Neural crest cell (in vitro differentiated cells): ENCODE measurements at places on chromosomes 2 and 18.
A peak's percentile ranks its signal among the peaks of the same experiment; 100 is the strongest.

- peaks cover 32% of the 10 kb centered on the region for H3K4me1 ChIP-seq
- DNase-seq, result no peak
- no peak overlapping the region for H3K27ac ChIP-seq
- H3K4me3 ChIP-seq, result peak overlapping the region; percentile 83
- no peaks in the 10 kb centered on the region for H3K27me3 ChIP-seq
These were observed 871 bp upstream of the DUSP28 start for GRCh38 chr2:240559286-240559685.

- H3K4me3 ChIP-seq, result no peak overlapping the region
- no peaks in the 10 kb centered on the region for H3K4me1 ChIP-seq
- H3K27me3 ChIP-seq, result no peaks in the 10 kb centered on the region
- DNase-seq, result no peak
These were observed 132.6 kb downstream of the ACTR3 start for GRCh38 chr2:114022360-114023085.

DNA sequence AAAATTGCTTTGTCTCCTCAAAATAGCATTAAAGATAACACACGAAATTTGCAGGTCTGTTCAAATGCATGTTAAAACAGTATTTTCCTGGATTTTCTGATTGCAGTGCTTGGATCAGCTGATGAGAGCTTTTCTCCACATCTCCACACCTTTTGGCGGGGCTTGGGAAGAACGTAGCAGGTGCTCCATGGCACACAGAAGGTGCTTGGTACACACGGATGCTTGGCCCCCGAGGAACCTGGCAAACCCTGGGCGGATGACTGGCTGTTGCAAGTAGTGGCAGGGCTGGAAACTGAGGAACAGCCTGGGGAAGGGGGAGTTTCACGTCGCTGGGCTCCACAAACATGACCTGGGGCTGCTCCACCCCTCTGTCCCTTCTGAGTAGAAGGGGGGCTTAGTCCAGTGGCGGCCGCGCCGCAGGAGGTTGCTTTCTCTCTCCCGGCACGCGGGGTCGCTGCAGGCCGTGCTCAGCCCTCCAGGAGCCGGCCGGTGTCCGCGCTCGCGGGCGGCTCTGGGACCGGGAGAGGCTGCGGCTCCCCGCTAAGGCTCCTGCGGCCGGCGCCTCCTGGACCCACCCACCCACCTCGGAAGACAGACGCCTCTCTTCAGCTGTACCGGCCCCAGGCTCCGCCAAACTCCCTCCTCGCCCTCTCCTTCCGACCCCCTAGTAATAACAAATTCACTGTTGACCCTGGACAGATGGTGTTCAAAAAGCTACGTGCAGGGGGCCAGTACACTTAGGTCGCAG lies 69.3 kb downstream of the MARCO start:
- H3K27ac ChIP-seq, result no peak overlapping the region
- no peaks in the 10 kb centered on the region for H3K4me1 ChIP-seq
- peaks cover 81% of the 10 kb centered on the region for H3K27me3 ChIP-seq
- DNase-seq, result peak; percentile 74
- no peaks in the 10 kb centered on the region for H3K36me3 ChIP-seq

- no peaks in the 10 kb centered on the region for H3K27me3 ChIP-seq
- no peak overlapping the region for H3K4me3 ChIP-seq
- no peaks in the 10 kb centered on the region for H3K4me1 ChIP-seq
- H3K36me3 ChIP-seq, result no peaks in the 10 kb centered on the region
- DNase-seq, result no peak
These were observed 154.1 kb upstream of the SPRED2 start for GRCh38 chr2:65586516-65586915.

DNA sequence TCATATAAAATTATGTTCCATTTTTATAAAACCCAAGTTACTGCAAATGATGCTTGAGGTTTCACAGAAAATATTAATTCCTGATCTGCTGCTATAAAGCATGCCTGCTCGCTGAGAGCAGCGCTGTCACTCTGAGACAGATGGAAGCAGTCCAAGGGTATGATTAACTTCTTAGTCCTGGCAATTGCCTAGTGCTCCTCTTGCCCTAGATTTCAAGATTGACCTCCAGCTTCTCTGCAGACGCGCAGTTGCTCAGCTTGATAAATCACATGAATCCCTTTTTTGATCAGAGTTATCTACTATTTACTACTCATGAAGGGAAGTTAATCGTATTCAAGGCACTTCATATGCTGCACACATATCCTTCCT lies 154.6 kb upstream of the REV1 start:
- H3K27me3 ChIP-seq, result no peaks in the 10 kb centered on the region
- H3K4me3 ChIP-seq, result no peak overlapping the region
- DNase-seq, result no peak
- H3K27ac ChIP-seq, result no peak overlapping the region

- no peak overlapping the region for H3K27ac ChIP-seq
- no peak for DNase-seq
- no peaks in the 10 kb centered on the region for H3K36me3 ChIP-seq
- no peaks in the 10 kb centered on the region for H3K4me1 ChIP-seq
- no peaks in the 10 kb centered on the region for H3K27me3 ChIP-seq
- no peak overlapping the region for H3K4me3 ChIP-seq
These were observed 59.6 kb downstream of the ITGB6 start for GRCh38 chr2:160140471-160140870.

DNA sequence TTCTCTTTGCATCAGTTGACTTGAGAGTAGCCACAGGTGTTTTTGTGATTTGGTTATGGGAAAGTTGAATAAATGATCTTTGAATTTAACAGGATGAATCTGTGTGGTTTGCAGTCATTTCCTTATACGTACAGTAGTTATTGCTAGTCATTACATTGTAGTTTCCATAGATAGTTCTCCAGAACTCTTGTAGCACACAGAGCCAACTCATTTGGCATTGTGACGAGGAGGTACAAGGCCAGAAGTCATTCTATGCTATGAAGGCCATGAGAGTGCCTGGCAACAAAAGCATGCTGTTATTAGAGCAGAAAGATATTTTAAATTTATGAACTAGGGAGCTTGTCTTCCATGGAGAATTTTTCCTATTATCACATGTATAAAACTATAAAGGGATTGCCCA lies 973.0 kb upstream of the CHAC2 start:
- H3K27ac ChIP-seq, result no peak overlapping the region
- DNase-seq, result no peak
- H3K4me3 ChIP-seq, result no peak overlapping the region
- no peaks in the 10 kb centered on the region for H3K27me3 ChIP-seq
- H3K4me1 ChIP-seq, result no peaks in the 10 kb centered on the region

- H3K4me3 ChIP-seq, result no peak overlapping the region
- H3K27ac ChIP-seq, result no peak overlapping the region
- peaks cover 4% of the 10 kb centered on the region for H3K36me3 ChIP-seq
- peaks cover 13% of the 10 kb centered on the region for H3K4me1 ChIP-seq
- H3K27me3 ChIP-seq, result no peaks in the 10 kb centered on the region
These were observed 63.0 kb upstream of the CPO start for GRCh38 chr2:206876216-206876860.

DNA sequence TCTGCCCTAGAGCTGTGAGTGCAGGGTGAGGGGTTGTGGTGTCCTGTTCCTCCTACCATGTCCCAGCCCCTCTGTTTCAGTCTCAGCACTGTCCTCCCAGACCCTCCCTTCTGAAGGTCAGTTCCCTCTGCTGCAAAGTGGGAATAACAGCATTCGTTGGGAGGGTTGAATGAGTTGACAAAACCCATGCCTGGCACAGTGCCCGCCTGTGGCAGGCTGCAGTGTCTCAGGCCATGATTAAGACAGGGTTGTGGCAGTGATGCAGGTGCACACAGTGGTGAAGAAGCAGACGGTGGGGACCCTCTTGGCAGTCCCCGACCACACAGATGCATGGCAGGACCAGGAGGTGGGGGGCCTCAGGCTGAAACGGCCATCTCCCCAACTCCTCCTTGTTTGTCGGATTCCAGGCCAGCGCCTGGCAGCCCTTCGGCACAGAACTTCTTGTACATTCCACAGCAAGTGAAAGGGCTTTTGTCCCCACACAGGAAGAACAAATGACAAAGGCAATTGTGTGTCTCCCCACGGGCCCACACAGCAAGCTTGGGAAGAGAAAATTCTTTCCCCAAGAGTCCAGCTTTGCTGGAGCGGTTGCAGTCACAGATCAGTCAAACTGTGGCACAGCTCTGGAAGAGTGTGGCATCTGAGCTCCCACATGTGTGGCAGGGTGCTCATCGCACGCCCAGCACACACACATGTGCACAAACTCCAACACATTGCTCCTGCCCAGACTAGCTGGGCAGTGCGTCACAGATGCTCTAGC lies 92.0 kb upstream of the MSH2 start:
- H3K36me3 ChIP-seq, result no peaks in the 10 kb centered on the region
- DNase-seq, result peak; percentile 14
- H3K4me3 ChIP-seq, result peak overlapping the region; percentile 41
- no peaks in the 10 kb centered on the region for H3K27me3 ChIP-seq
- peaks cover 29% of the 10 kb centered on the region for H3K4me1 ChIP-seq

DNA sequence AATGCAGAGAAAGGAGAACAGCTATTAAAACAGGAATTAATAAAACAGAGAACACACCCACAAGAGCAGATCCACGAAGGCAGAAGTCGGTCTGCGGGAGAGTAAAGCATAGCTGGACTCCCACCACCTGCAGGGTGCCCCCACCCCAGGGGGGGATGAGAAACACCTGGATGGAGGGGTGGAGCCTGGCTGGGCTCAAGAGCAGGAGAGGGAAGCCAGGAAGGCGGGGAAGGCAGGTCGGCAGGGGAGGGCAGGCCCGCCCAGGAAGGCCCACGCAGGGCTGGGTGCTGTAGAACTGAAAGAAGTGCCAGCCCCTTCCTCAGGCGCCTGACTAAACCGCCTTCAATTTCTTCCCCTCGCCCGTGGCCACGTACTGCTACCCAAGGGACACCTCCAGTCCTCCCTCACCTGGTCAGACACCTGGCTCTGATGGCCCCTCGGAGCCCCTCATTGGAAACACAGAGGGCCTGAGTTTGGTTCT lies 175.4 kb downstream of the HDAC4 start:
- peaks cover 3% of the 10 kb centered on the region for H3K36me3 ChIP-seq
- no peak overlapping the region for H3K4me3 ChIP-seq
- no peaks in the 10 kb centered on the region for H3K27me3 ChIP-seq
- H3K4me1 ChIP-seq, result peaks cover 79% of the 10 kb centered on the region

- H3K27ac ChIP-seq, result no peak overlapping the region
- DNase-seq, result no peak
- no peak overlapping the region for H3K4me3 ChIP-seq
- H3K27me3 ChIP-seq, result no peaks in the 10 kb centered on the region
- no peaks in the 10 kb centered on the region for H3K4me1 ChIP-seq
These were observed 581.2 kb upstream of the SLC8A1 start for GRCh38 chr2:41033127-41033526.

GRCh38 chr2:105592288-105592687 lies 152.4 kb upstream of the NCK2 start:
- H3K36me3 ChIP-seq, result peaks cover 8% of the 10 kb centered on the region
- peak overlapping the region; percentile 18 for H3K4me3 ChIP-seq
- peak overlapping the region; percentile 79 for H3K27ac ChIP-seq

- H3K36me3 ChIP-seq, result no peaks in the 10 kb centered on the region
- H3K27ac ChIP-seq, result no peak overlapping the region
- peaks cover 16% of the 10 kb centered on the region for H3K27me3 ChIP-seq
- peaks cover 24% of the 10 kb centered on the region for H3K4me1 ChIP-seq
These were observed 3.6 kb downstream of the ADRA2B start for GRCh38 chr2:96112501-96113366.

DNA sequence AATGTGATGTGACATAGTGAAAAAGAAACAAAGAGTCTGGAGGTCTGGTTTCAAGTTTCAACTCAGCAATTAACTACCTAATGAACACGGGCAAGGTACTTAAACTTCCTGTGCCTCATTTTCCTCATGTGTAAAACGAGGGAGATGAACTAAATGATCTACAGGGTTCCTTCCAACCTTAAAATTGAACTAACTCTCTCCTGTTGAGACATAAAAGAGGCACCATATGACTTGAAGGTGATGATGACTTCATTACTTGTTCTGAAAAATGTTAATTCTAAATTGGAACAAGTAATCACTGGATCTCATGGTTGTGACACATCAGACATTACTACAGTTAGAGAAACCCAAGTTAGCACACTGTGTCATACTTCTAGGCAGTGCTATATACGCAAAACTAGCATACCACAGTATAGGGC lies 8.9 kb upstream of the REL start:
- no peaks in the 10 kb centered on the region for H3K27me3 ChIP-seq
- no peak for DNase-seq
- H3K36me3 ChIP-seq, result no peaks in the 10 kb centered on the region
- H3K4me1 ChIP-seq, result no peaks in the 10 kb centered on the region
- H3K27ac ChIP-seq, result no peak overlapping the region

GRCh38 chr2:178194600-178195389 lies 483 bp downstream of the OSBPL6 start:
- H3K27ac ChIP-seq, result no peak overlapping the region
- H3K4me1 ChIP-seq, result peaks cover 35% of the 10 kb centered on the region
- H3K27me3 ChIP-seq, result peaks cover 28% of the 10 kb centered on the region
- H3K36me3 ChIP-seq, result no peaks in the 10 kb centered on the region
- peak overlapping the region; percentile 98 for H3K4me3 ChIP-seq

DNA sequence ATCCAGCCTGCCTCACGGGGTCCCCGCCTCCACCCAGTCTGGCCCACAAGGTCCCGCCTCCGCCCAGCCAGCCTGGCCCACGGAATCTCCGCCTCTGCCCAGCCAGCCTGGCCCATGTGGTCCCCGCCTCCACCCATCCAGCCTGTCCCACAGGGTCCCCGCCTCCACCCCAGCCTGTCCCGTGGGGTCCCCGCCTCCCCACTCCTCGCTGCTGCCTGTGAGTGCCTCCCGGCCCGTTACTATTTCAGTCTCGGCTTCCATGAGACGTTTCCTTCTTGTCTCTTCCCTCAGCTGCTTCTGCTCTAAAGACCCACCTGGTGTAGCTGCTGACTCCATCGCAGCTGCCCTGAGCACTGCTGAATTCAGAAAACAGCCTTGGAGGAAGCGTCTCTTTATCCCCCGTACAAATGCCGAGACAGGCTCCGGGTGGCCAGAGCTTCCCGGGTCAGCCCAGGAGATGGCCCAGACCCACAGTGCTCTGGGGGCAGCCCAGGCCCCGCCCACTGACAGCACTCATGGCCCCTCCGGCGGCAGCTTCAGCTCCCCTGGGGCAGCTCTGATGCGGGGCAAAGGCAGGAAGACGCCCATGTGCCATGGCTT lies 69.8 kb downstream of the NFATC1 start:
- H3K27me3 ChIP-seq, result no peaks in the 10 kb centered on the region
- peaks cover 18% of the 10 kb centered on the region for H3K4me1 ChIP-seq
- DNase-seq, result peak; percentile 24
- no peaks in the 10 kb centered on the region for H3K36me3 ChIP-seq
- peak overlapping the region; percentile 87 for H3K27ac ChIP-seq
- no peak overlapping the region for H3K4me3 ChIP-seq

DNA sequence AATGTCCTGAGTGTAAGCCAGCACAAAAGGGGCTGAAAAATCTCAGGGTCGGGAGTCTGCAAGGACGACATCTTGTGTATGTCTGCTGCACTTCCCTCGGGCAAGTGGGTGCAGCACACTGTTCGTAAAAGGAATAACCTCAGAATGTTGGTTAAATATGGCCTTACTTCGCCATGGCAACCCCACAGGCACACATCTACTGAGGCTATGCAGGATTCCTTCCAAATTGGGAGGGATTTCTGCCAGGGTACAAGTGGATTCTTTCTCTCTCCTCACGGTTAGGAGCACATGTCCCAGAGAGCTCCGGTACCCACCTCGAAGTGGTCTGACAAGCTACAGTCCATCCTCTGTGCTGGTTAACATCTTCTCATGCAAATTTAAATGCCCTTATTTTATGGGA lies 277.7 kb upstream of the PXDN start:
- H3K27ac ChIP-seq, result no peak overlapping the region
- H3K27me3 ChIP-seq, result no peaks in the 10 kb centered on the region
- no peak for DNase-seq
- H3K4me1 ChIP-seq, result no peaks in the 10 kb centered on the region
- no peak overlapping the region for H3K4me3 ChIP-seq
